ENCODE measurements at places on chromosomes 7 and 10.

DNA sequence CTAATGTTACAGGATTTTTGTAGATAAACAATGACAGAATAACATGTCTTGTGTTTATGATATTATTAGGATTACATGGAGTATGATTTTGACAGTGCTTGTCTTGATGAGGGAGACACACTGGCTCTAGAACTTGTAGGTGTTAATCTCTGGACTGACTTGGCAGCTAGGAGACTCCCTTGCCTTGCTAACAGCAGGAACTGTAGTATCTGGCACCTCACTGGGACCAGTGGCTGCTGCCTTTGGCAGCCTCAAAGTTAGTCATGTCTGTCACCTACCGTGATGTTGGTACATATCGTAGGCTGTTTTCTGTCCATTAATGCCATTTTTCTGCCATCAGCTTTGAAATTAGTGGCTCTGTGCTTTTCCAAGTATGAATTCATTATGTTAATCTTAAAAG is 261.5 kb downstream of the CDK14 start:
- no peak for DNase-seq

DNA sequence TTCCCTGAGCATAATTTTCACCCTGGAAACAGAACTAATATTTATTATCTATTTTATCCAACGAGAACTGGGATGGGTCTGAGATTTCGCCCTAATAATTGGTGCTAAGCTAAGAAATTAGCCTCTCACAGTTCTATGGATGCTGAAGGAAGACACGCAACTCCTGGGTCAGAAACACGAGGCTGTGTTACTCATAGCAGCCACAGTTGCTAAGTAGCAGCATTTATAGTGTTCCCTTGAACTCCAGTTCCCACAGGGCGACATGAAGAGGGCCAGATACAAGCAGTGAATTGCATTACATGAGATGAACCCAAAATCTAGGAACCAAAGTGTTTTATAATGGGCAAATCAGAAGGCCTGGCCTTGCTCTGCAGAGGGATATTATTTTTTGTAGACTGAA is 109.8 kb upstream of the AGR3 start:
- no peak for DNase-seq

DNA sequence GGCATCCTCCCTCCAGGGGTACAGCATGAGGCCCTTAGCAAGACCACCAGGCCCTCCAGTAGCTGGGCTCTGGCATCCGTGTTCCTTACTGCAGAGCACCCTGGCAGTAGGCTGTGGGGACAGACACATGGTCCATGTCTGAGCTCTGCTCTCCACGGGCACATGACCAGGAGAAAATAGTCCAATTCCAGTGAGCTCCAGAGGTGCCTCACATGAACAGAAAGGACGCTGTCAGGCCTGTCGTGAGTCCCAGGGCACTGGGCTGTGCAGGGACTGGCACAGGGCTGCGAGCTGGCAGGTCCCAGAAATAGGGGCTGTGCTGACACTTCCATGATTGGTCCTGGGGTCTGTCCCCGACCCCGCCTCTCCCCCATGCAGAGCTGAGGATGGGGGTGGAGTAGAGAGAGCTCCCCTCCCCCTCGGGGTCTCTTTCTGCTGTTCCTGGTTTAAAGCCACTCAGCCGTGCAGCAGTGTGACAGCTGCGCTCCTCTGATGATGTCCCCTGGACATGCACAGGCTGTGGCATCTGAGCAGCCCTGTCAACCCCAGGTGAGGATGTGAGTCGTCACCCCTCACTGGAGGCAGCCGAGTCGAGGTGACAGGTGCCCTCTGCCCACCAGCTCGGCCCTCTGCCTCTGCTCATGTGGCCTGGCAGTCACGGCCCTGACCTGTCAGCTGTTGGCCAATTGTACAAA is 25.2 kb upstream of the ZNF488 start:
- no peak for DNase-seq

- peak; percentile 74 for DNase-seq
Observed at GRCh38 chr7:77348371-77348813, 67.8 kb downstream of the GSAP start.

DNA sequence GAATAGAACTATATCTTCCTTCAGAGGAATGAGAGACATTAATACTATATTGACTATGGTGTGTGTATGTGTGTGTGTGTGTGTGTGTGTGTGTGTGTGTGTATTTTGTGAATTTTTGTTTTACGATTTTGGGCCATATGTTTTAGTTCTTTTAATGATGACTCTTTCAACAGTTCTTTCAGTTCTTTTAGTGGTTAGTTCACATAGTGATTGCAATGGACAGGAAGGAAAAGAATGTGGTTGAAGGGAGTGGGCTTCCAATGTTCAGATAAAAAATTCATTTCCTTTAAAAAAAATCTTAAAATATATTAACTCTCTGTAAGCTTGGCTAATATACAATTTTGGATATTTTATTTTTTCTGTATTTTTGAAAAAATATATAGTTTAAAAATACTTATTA is 315.7 kb upstream of the DGKB start:
- DNase-seq = no peak

- DNase-seq = no peak
Observed at GRCh38 chr10:102450374-102451104, 804 bp downstream of the C10orf95 start.

GRCh38 chr7:93957767-93958166 is 36.2 kb downstream of the GNG11 start:
- DNase-seq = no peak

DNA sequence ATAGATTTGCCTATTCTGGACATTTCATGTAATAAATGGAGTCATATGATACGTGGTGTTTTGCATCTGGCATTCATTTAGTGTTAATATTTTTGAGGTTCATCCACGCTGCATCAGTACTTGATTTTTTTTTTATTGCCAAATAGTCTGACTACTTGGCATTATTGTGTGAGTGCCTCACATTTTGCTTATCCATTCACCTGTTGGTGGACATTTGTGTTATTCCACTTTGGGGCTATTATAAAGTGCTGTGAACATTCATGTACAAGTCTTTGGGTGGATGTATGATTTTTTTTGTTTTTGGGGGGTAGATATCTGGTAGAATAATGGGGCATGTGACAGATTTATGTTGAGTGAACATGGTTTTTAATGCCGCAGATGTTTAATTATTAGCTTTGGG is 19.7 kb downstream of the CUL1 start:
- DNase-seq = no peak

GRCh38 chr10:100327007-100327717 is 2.9 kb downstream of the PKD2L1 start:
- DNase-seq = no peak

GRCh38 chr7:4479367-4480039 is 202.6 kb upstream of the FOXK1 start:
- DNase-seq = peak; percentile 19

- no peak for DNase-seq
Observed at GRCh38 chr7:44434201-44434600, 56.3 kb downstream of the NUDCD3 start.

DNA sequence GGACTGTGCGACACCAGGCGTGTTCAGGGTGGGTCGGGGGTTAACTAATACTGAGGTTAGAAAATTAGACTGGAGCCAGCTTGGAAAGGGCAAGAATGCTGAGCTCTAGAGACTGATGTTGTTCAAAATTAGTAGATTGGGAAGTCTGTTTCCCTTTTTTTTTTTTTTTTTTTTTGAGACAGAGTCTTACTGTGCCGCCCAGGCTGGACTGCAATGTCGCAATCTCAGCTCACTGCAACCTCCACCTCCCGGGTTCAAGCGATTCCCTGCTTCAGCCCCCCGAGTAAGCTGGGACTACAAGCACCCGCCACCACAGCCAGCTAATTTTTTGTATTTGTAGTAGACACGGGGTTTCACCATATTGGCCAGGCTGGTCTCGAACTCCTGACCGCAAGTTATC is 2.7 kb upstream of the CPVL start:
- no peak for DNase-seq

DNA sequence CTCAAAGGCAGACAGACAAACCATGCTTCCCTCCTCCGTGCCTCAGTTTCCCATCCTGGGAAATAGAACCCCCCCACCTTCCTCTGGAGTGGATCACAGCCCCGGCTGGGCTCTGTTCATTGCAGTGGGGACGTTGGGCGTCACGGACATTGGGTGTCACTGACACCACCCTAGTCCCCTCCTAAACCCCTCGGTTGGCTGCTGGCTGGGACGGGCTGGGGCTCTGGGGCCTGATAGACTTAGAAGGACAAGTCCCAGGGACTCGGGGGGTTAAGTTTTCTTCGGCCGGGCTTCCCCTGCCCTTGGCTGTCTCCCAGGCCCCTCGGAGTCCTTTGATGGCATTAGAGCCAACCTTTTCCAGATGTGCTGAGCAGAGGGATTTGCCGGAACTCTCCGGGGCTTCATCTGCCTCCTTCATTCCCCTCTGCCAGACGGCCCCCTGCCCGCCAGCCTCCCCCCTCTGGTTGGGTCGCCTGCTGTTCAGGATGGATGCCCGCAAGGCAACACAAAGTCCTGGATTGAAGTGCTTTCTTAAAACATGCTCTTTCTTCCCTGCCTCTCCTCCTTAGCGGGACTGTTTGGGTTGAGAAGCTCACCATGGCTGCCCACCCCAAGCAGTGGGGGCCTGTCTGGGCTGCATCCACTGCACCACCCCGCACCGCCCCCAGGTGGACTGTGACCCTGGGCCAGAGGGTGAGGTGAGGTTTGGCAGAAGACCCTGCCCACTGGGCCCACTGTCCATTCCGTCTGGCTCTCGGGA is 73.0 kb downstream of the COL26A1 start:
- DNase-seq = no peak

- no peak for DNase-seq
Observed at GRCh38 chr7:50480797-50481196, 30.6 kb upstream of the FIGNL1 start.

- peak; percentile 42 for DNase-seq
Observed at GRCh38 chr7:53315981-53316380, 280.5 kb downstream of the POM121L12 start.

DNA sequence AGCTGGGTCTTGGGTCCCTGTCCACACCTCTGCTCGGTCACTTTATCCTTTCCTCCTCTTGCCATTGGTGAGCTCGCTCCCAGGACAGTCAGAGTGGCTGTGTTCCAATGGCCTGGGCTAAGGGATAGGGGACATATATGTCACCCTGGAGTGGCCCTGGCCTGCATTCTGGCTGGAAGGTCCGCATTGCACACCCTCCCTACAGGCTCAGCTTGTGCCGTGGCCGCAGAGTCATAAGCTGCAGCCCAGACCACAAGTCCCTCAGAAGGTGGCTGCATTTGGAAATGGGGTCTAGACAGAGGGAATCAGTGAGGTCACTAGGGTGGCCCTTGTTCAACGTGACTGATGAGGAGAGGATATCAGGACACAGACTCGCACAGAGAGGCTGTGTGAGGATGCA is 363.8 kb upstream of the SHH start:
- no peak for DNase-seq

DNA sequence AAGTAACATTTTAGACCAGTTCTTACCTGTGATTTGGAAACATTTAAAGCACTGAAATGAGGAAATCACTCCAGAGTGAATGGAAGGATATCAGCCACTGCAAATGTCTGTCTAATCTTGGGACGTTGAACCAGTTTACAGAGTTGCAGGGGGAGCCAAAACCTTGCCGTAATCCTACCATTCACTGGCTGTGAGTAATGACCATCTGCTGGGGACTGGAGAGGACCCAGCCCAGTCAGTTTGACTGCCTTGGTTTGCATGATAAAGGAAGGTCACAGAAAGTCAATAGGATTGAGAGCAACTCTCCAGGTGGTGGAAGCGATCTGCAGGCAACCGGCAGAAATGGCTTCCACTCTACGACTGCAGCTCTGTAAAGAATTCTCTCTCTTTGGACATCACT is 167.2 kb downstream of the AKR1D1 start:
- DNase-seq = no peak

GRCh38 chr7:30476459-30477145 is 2.0 kb downstream of the NOD1 start:
- DNase-seq = no peak

DNA sequence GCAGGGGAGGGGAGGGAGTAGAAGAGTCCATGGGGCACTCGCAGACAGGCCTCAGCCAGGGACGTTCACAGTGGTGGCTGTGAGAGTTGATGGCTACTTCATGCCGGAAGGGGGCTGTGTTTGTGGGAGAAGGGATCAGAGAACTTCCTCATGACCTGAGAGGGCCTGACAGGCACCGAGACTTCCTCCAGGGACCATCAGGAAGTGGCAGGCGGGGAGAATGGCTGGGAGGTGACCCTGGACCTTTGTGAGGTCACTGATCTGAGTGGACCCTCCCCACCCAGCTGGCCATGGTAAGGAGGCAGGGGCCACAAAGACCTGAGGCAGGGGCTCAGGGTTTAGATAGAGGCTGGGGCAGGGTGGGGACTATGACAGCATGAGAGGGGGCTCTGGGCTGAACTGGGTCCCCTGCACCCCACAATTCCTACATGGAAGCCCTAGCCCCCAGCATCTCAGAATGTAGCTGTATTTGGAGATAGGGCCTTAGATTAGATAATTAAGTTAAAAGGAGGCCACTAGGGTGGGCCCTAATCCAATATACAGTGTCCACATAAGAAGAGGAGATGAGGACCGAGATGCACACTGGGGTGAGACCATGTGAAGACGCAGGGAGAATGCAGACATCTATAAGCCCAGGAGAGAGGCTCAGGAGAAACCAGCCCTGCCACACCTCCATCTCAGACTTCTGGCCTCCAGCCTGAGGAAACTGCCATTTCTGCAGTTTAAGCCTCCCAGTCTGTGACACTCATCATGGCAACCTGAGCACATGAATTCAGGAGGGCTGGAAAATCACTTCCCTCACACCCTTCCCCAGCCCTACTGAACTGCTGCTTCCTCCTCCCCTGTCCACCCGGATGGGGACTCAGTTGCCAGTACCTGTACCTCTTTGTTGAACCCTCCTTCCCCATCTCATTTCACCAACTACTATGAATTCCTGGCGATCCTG is 273.9 kb upstream of the ZNF32 start:
- no peak for DNase-seq

- no peak for DNase-seq
Observed at GRCh38 chr10:75957314-75958120, 526.1 kb downstream of the LRMDA start.

DNA sequence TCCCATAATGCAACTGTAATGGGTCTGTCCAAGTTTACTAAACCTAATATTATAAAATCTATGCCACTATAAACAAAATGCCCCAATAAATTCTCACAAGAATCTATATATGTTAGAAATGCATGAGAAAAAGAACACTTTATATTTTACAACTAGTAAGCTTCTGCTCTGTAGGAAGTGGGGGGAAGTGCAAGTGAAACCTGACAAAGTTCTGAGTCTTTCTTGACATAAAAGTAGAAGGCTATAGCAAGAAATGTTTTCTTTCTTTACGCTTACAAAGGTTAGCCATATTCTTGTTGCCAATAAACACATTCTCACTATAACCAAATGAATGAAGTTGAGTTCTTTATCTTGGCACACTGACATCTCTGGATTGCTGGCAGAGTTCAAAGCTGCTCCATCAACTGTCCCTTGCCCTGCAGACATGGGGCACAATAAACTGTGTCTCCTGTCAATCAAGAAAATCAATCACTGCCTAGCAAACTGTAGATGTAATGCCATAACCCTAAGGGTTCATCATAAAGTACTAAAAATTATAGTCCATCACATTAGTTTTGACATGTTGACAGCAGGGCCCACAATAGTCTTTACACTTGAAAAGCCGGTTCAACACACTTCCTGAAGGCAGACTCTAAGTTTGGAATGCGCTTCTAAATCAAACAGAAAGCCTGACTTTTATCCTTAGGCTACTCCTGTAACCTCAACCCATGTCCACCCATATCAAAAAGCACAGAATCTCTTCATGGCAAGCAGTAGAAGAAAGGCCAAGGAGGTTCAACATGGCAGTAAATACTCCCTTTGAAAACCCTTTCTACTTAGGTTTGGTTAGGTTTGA is 58.6 kb downstream of the TPK1 start:
- no peak for DNase-seq

GRCh38 chr7:16471933-16472332 is 6.4 kb upstream of the SOSTDC1 start:
- no peak for DNase-seq

- no peak for DNase-seq
Observed at GRCh38 chr10:43856299-43856698, 207.6 kb upstream of the ZNF32 start.

All from epithelial cell of proximal tubule (primary cell).